ENCODE measurements at places on chromosomes 13 and 19.

DNA sequence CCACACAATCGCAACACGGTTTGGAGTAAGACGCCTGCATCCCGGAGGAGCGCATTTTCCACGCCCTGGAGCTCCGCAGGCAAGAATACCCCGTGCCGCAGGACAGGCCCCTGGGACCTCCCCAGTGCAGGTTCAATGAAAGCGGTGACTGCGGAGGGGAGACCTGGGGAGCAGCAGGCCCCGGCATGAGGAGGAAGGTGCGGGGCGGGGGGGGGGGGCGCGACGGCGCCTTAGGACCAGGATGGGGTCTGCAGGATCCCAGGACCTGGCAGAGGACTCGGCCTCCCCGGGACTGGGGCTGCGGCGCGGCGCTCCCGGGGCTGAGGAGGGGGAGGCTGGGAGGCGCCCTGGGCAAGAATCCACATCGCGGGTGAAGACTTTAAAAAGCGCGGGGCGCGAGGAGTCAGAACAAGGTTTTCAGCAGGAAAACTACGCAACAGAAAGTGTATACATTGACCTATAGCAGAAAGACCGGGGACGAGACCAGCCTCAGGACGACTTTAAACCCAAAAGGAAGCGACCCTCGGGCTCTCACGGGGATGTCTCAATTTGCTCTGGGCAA, 432 bp downstream of the ZNF611 start:
- DNase-seq, result no peak

- no peak for DNase-seq
These were observed 25.4 kb upstream of the C2CD4C start for GRCh38 chr19:434152-434960.

DNA sequence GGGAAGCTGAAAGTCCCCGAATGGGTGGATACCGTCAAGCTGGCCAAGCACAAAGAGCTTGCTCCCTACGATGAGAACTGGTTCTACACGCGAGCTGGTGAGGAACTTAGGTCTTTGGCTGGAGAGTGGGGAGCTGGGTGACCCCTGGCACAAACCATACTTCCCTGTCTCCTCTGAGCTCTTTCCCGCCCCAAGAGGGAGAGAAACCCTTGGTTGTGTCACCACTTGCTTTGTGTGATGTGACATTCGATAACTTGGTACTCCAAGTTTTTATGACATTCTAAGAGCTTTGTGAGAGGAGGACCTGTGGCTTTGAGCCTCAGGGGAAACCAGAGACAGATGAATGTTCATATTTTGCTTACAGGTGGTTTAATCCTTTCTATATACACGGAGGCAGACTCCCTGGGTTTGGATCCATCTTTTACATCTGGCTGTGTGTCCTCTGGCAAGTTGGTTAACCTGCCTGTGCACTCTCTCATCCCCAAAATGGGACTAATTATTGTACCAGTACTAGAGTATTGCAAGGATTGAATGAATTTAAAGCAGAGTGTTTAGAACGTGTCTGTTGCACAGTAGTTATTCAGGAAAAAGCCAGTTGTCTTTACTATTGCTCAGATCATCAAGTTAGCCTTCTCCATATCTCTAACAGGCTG, 1.2 kb downstream of the RPS19 start:
- DNase-seq, result peak; percentile 13

DNA sequence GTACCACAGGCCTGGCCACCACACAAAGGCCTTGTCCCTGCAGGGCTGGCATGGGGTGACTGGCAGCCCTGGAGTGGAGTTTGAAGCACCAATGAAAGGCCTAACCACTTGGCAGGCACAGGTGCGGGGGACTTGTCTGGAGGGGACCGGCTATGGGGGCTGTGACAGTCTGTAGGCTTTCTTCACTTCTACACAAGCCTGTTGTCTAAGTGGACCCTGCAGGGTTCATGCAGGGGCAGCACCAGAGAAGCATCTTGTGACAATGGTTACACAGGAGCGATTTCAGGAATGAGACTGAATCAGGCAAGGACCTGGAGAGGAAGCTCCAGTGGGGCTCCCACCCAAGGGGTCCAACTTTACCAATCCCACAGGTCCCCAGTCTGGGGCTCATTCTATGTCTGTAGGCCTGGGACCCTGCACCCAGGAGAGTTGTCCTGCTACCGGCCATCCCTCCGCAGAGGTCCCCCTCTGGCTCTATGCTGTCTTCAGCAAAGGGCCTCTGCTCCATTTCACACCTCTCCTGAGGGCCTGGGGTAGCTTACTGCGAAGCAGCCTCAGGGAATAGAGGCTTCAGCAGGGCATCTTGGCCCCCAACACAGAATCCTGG, 2.3 kb upstream of the ZNF837 start:
- no peak for DNase-seq

GRCh38 chr13:34833562-34834182, 108.4 kb upstream of the NBEA start:
- DNase-seq, result no peak

- no peak for DNase-seq
These were observed 7.0 kb upstream of the MYH14 start for GRCh38 chr19:50196322-50196932.

- no peak for DNase-seq
These were observed 47.1 kb downstream of the HSPH1 start for GRCh38 chr13:31114641-31115040.

DNA sequence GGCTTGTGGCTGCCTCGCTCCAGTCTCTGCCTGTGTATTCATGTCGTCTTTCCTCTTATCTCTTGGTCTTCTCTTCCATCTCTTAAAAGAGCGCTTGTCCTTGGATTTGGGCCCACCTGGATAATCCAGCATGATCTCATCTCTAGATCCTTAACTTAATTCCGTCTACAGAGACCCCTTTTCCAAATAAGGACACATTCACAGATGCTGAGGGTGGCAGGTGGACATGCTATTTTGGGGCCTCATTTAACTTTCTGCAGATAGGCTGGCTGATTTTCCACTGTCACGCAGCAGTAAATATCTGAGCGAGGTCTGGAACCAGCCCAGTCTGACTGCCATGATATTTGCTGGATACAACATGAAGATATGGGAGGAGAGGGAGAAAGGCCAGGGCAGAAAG, 41.5 kb upstream of the TSHZ3 start:
- DNase-seq, result no peak

- no peak for DNase-seq
These were observed 62.0 kb downstream of the MICU2 start for GRCh38 chr13:21541980-21542379.

GRCh38 chr19:33226550-33227241, 1.0 kb upstream of the SLC7A10 start:
- DNase-seq, result no peak

- DNase-seq, result peak; percentile 96
These were observed 4.7 kb upstream of the SIGLEC14 start for GRCh38 chr19:51651216-51651846.

- DNase-seq, result no peak
These were observed 20.4 kb upstream of the NANOS3 start for GRCh38 chr19:13856497-13856896.

GRCh38 chr19:2610637-2611482, 91.6 kb downstream of the GNG7 start:
- DNase-seq, result peak; percentile 77

- DNase-seq, result peak; percentile 32
These were observed 89.0 kb upstream of the CLDN10 start for GRCh38 chr13:95463531-95463930.

- no peak for DNase-seq
These were observed 370.3 kb downstream of the GPC5 start for GRCh38 chr13:91768746-91769145.

- DNase-seq, result no peak
These were observed 225.2 kb downstream of the FOXO1 start for GRCh38 chr13:40440990-40441820.

DNA sequence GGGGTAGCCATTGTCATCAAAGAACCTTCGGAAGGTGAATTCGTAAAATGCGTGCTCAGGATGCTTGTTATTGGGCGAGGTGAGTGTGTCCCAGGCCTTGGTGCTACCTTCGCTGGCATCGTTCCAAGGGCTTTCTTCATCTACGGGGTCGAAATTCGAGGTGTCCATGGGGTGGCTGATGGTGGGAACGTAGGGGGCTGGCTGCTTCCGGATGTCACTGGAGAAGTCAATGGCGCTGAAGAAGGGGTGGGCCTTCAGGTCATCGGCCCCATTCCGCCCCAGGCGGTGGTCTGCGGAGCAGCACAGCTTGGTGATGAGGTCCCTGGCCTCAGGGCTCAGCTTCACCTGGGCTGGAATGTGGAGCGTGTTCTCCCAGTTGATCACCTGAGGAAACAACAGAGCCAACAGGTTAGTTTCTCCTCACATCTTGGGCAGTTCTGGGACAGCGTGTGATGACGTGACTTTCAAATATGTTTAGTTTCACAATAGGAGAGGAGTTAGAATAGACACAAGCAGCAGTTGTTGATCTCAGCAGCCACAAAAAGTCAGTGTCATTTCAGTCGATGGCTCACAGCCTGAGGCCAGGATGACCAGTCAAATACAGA, 72.5 kb upstream of the XPO4 start:
- no peak for DNase-seq

- peak; percentile 85 for DNase-seq
These were observed at the start of gene ZNF737 for GRCh38 chr19:20565321-20566018. ZNF737 (minus strand) TSS chr19:20565781; CDS start chr19:20565640, 141 bp downstream.

GRCh38 chr13:100493418-100493817, 95.2 kb downstream of the GGACT start:
- peak; percentile 81 for DNase-seq

DNA sequence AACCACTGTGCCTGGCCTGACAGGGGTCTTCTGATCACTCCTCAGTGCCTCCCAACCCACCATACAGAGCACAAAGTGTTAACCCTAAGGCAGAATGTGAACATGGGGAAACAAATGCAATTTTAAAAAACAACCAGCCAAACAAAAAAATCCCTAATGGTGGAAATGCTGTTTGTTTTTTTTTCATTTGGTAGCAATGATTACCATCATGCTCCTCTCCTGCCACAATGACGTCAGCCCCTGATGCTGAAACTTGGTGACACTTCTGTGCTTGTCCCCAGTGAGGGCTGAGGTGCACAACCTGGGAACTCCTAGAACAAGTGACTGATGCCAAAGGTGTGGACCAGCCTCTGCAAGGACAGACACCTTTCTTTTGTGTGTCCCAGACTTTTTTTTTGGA, 4.0 kb upstream of the TSPAN16 start:
- DNase-seq, result peak; percentile 70

- no peak for DNase-seq
These were observed 48.4 kb upstream of the C13orf46 start for GRCh38 chr13:114022309-114022669.
